ENCODE measurements at places on chromosomes 7 and 10. TPM values are rescaled to one million over a fixed set of nuclear protein-coding genes. Genes with fewer than 3 reads are reported as not detected.
A peak's percentile ranks its signal among the peaks of the same experiment; 100 is the strongest.

- DNase-seq: peak; percentile 43
Observed at GRCh38 chr7:31122649-31123058, 70.5 kb downstream of the ADCYAP1R1 start.

- no peak for DNase-seq
Observed at GRCh38 chr10:46266306-46266985, 20.4 kb upstream of the ANTXRL start.

DNA sequence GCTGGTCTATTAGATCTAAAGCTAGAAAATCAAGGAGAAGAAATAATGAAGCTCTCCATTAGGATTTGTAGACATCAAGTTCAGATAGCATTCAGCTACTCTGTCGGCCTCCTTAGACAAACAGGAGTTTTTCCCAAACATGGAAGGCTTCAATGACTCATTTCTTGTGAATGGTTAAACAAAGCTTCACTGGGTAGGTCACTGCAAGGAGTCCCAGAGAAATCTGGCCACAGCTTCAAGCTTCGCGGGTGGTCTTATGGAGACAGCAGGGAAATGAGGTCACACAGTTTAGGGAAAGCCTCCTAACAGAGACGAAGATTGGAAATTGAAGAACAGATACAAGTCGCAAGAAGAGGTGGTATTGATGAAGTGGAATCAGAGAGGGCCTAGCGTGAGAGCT, 22.6 kb upstream of the LRRC72 start:
- no peak for DNase-seq

DNA sequence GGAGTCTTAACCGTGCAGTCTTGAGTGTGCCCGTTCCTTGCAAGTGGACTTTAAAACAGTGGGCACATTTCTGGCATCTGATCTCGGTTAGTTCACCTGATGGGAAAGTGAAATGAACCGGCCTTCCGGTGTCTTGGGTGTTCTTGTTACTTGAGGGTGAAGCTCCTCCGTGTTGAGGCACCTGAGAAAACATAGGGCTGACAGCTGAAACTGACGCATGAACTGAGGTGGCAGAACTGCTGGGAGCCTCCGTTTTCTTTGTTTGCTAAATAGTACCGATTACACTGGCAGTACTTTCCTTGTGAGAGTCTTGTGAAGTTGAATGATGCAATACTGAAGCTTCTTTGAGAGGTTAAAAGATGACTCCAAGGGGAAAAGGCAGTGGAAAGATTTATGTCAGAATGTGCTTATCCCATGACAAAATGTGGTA, 62.8 kb upstream of the SAMD8 start:
- no peak for DNase-seq

GRCh38 chr10:5975641-5976473, 1.5 kb downstream of the IL15RA start:
- DNase-seq: peak; percentile 46

GRCh38 chr7:30115709-30116297, 19.0 kb upstream of the MTURN start:
- no peak for DNase-seq

Gene OR2A7
- total RNA-seq: not detected

Gene SPDYE6
- not detected for total RNA-seq

Gene EXOC4
- 39.0 TPM for total RNA-seq

Measured in psoas muscle (tissue), 8 donors.